Globus pallidus (tissue), 1 donor: ENCODE measurements at places on chromosomes 1 and 21.

DNA sequence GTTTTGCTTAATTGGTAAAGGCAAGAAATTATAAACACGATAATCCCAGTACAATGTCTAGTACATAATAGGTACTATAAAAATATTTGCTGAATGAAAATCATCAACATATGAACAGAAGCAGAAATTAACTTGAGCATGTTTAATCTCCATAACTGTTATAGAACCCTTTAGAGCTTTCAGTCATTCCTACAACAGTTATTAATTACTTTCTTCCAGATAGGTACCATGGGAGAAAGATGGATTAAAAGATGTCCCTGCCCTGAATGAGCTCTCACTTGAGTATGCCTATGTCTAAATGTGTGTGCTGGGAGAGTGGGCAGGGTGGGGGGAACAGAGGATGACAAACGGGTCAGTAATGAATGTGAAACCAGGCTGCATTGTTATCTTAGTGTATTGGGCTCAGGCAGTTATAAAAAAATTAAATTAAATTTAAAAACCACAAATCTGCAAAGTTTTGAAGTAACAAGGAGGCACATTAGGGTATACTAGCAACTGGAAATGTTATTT is 2.4 kb downstream of the EPS15 start:
- peak; percentile 34 for DNase-seq

DNA sequence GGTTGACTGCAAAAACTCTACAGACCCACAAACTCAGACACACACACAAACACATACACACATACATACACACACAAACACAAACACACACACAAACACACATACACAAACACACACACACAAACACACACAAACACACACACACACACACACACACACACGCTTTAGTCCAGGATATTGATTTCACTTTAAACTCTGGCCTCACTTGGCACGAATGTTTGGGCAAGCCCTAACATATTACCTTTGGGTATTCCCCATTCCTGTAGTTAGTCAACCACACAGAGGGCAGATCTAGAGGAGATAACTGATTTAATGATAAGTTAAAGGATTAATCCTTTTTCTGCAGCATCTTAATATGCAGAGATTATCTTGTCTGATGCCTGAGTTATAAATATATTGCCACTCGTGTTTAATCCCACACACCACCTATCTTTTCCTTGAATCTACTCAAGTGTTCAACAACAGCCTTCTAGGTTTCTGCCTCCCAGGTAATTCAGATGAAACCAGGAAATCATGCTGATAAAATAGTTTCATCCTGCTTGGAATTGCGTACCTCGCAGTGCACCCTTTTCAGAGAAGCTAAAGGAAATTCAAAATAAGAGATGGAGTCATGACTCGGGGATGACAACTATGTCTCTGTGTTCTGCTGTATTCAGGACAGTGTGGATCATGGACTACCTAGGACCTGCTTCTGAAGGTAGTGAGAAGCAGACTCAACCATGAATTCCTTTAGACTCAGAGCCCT is 14.5 kb upstream of the RUNX1 start:
- no peak for DNase-seq

DNA sequence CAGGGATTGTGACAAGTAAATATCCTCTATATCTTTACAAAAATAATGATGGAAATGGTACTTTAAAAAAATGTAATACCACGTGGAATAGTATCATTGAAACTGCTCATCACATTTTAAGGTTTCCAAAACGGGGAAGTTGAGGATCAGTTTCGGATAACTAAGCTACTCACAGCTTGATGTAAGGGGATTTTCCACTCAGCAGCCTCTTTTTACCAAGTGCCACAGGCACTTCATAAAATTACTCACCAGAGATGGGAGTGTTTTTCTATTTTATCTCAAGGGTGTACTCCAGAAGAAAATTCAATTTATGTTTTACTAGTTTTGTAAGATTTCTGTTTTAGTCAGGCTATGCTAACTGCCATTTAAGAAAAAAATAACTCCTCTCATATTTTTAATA is 91.7 kb downstream of the TPR start:
- DNase-seq = no peak

- DNase-seq = no peak
Measured at GRCh38 chr1:933603-933940, 9.8 kb downstream of the SAMD11 start.

GRCh38 chr1:107572674-107573211 is 392.2 kb downstream of the VAV3 start:
- no peak for DNase-seq

DNA sequence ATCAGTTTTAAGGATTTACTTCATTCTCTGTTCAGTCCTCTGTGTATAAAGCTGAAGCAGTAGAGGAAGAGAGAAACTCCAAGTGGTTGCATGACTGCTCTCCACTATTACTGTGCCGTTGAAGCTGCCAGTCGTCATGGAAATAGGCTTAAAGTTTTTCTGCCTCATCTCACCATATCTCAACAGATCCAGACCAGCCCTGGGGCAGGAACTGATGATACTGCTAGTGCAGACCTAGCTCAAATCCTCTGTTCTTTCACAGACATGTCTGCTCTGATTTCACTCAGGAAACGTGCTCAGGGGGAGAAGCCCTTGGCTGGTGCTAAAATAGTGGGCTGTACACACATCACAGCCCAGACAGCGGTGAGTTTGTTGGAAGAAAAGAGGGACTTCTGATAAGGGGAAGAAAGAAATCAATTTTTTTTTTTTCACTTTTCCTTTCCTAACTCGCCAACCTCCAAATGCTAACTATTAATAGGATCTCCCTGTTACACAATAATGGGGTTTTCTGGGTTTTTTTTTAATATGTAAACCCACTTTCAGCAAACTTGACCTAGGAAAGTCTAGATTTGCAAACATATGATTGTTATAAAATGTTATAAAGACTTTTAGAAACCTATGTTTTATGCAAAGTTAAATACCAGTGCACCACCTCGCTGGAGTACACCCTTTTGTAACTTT is 22.2 kb upstream of the STRIP1 start:
- DNase-seq = no peak

GRCh38 chr1:231494439-231495110 is 33.9 kb upstream of the TSNAX start:
- no peak for DNase-seq

DNA sequence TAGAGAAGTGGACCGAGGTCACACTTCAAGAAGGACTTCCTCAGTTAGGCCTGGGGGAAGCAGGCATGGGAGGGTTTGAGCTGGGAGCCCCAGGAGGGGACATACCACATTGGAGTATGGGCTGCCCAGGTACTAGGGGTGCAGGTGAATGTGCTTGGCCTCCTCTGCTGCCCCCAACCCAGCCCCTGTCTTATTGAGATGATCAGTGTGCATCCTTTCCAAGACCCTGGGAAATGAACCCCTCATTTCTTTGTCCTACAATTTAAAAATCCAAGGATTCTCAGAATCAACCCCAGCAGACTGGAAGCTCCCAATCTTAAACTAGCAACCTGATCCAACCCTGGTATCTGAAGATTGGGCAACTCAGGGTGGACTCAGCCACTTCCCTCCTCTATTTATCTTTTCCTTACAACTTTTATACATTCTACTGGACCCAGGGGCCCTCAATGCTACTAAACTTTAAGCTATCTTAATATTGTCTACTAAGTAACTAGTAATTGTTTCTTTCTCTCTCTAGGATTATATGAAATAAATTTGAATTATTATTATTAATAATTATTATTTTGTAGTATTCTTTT is 9.1 kb downstream of the MEX3A start:
- no peak for DNase-seq

GRCh38 chr1:214566158-214567104 is 15.0 kb upstream of the PTPN14 start:
- DNase-seq = no peak

DNA sequence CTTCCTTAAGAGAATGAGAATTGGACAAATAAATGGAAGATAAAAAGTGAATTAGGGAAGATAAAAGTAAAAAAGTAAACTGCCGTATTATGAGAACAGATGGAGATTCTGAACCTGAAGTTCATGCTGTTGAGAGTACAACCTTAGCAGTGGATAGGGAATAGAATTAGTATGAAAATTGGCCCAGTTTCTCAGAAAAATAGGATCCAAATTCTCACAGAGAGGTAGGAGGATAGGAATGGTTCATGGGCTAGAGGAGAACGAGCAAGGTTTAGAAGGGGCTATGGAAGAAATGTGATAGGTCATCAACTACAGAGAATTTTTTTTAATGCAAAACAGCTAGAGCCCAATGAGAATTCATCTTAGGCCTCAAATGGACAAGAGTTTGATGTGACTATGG is 42.3 kb downstream of the COL24A1 start:
- no peak for DNase-seq

DNA sequence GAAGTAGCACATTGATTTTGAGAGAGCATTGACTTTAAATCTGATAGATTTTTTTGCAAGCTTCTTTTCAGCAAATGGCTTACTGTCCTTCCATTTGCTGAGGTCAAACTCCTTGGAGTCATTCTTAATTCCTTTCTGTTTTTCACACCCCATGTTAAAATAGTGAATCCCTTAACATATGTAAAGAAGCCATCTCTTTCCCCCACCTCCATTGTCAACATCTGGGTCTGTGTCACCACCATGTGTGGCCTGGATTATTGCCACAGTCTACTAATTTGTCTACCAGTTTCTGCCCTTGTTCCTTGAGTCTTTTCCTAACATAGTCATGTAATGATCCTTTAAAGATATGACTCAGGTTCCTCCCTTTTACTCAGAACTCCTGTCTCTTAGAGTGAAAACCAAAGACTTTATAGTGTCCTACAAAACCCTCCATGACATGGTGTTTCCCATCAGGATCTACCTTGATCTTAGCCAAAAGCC is 104.7 kb downstream of the ST6GALNAC3 start:
- DNase-seq = no peak

DNA sequence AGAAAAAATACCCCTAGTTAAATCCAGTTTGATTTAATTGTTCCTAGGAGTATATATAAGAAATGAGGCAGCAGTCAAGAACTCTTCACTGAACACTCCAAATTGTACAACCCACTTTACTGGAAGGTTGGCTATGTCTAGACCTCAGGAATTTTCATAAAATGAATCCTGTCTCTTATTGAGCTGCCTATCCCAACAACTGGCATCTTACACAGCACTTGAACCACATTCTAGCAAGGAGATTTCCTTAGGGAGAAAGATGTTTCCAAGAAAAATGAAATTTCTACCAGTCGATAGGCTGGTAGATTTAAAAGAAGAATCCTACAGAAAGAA is 16.3 kb downstream of the RNF19B start:
- DNase-seq = no peak

- no peak for DNase-seq
Measured at GRCh38 chr1:42259739-42260064, 75.3 kb downstream of the FOXJ3 start.

GRCh38 chr1:39324888-39325287 is 120.4 kb downstream of the MACF1 start:
- DNase-seq = no peak

DNA sequence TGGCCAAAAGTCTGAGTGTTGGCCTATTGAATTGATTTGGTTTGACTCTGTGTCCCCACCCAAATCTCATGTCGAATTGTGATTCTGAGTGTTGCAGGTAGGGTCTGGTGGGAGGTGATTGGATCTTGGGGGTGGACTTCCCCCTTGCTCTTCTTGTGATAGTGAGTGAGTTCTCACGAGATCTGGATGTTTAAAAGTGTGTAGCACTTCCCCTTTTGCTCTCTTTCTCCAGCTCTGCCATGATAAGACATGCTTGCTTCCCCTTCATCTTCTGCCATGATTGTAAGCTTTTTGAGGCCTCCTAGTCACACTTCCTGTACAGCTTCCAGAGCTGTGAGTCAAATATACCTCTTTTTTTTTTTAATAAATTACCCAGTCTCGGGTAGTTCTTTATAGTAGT is 297.1 kb upstream of the ZRANB2 start:
- no peak for DNase-seq

DNA sequence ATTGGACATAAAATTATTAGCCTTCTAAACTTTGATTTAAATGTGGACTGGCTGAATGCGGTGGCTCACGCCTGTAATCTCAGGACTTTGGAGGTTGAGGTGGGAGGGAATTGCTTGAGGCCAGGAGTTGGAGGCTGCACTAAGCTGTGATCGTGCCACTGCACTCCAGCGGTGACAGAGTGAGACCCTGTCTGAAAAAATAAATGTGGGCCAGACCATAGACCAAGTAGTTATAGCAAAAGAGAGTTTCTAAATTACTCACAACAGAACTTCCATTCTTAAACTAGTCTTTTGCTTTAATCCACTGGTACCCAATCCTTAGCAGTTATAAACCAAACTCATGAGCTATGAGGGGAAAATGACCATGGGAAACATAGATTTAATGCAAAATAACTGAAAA is 35.2 kb downstream of the RAP1A start:
- DNase-seq = no peak

GRCh38 chr1:41344708-41345159 is 16.5 kb upstream of the FOXO6 start:
- DNase-seq = no peak

DNA sequence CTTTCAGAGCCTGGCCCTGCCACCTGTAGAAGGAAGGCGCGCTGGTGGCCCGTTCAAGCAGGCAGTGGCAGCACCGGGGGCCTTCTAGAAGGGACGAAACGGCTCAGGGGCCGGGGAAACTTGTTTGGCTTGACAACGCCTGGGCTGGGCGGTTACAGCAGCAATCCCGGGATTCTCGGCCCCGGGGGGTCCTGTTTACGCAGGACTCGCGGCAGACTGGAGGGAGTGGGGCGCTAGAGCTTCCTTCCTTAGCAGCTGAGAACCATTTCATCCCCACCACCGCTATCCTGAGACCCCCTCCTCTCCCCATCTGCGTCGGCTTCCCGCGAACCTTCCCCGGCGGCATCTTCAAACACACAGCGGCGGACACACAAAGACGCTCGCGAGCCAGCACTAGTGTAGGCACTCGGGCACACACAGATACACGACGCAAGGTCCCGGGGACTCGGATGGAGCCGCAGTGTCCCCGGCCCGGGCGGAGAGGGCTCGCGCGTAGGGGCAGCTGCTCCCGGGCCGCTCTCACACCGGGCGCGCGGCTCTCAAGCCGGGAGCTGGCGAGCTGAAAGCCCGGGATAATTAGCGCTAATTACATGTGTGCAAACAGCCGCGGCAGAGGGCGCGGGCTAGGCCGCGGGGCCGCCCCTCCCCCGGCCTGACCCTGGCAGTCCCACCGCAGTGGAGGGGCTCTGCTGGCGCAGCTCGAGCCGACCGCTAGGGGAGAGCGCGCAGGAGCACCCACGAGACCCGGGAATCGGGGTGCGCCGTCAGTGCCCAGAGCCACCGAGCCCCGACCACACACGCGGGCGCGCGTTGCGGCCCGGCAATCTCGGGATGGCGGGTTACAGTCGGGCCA is 271.4 kb downstream of the FOXD2 start:
- DNase-seq = peak; percentile 20

GRCh38 chr1:38289034-38289433 is 242.4 kb upstream of the POU3F1 start:
- DNase-seq = no peak

DNA sequence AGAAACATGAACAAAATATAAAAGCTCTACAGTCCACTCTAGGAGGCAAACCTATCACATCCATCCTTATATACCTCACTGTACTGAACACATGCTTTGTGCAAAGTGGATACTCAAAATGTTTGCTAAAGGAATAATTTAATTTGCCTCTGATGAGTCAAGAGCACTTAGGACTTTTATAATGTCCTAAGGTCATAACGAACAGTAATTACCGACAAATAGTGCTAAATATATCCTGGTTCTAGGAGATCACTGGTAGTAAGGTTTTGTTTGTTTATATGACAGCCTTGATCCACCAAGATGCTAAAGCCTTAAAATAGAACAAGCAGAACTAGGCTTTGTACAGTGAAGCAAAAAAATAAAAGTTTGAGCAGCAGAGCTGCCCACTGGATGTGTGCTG is 70.6 kb downstream of the GADD45A start:
- DNase-seq = no peak

GRCh38 chr1:90486996-90487395 is 230.1 kb downstream of the BARHL2 start:
- DNase-seq = no peak

GRCh38 chr1:226126824-226127569 is 59.5 kb downstream of the ACBD3 start:
- no peak for DNase-seq
